Activated T-cell treated with anti-CD3 and anti-CD28 coated beads for 4 hours (primary cell): ENCODE measurements at places on chromosomes 11 and 22.

DNA sequence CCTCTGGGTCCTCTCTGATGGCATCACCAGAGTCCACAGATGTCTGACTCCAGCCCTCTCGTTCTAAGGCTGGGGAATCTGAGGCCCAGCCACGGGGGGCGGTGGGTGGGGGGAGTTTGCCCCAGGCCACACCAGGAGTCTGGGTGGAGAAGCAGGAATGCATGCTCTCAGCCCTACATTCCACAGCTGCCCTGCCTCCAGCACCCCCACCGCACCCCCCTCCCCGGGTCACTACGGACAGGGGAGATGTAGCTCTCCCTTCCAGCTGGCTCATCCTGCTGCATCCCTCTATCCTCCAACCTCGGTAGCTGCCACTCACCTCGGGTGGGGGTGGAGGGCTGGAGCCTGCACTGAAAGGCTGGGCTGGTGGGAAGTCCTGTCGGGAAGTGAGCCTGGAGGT, 2.3 kb upstream of the PVALB start:
- no peak for DNase-seq

- DNase-seq = no peak
Observed at GRCh38 chr11:103486604-103487003, 377.4 kb downstream of the DYNC2H1 start.

DNA sequence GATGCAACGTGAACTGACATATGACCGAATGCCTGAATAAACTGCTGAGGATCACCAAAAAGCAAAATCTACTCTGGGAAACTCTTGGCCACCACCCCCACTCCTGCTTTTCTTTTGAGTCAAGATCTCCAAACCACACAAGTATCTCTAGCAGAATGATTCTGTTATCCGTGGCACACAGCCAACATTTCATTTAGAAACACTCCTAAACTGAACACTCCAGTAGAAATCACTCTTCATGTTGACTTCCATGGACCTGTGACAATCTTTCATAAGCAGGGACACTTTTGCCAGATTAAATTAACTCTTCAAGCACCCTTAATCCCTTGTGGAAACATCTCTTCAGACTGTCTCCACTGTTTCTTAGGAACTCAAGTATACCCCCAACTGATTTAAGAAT, 44.4 kb downstream of the VSIG10L2 start:
- no peak for DNase-seq

DNA sequence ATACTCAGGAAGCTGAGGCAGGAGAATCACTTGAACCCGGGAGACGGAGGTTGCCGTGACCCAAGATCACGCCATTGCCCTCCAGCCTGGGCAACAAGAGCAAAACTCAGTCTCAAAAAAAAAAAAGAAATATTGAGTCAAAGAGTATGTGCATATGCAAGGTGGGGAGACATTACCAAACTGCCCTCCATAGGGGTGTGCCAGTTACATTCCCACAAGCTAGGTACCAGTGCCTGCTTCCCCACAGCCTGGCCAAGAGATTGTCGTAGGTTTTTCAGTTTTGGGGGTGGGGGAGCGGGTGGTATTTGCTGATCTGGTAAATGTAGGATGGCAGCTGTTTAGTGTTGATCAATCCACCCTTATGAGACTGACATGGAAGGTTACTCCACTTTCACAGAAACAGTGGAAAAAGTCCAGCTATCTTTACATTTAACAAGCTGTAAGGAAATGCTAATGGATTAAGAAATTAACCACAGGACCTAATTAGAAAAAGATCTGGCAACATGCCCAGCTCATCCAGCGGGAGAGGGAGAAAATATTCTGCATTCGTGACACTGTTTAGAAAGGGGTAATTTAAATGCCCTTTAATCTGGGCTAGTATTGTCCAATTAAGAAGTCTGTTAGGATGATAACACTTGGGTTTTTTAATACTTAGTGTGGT, 89.4 kb downstream of the PACS1 start:
- no peak for DNase-seq

GRCh38 chr22:33163815-33164214, 105.6 kb upstream of the SYN3 start:
- DNase-seq = no peak

DNA sequence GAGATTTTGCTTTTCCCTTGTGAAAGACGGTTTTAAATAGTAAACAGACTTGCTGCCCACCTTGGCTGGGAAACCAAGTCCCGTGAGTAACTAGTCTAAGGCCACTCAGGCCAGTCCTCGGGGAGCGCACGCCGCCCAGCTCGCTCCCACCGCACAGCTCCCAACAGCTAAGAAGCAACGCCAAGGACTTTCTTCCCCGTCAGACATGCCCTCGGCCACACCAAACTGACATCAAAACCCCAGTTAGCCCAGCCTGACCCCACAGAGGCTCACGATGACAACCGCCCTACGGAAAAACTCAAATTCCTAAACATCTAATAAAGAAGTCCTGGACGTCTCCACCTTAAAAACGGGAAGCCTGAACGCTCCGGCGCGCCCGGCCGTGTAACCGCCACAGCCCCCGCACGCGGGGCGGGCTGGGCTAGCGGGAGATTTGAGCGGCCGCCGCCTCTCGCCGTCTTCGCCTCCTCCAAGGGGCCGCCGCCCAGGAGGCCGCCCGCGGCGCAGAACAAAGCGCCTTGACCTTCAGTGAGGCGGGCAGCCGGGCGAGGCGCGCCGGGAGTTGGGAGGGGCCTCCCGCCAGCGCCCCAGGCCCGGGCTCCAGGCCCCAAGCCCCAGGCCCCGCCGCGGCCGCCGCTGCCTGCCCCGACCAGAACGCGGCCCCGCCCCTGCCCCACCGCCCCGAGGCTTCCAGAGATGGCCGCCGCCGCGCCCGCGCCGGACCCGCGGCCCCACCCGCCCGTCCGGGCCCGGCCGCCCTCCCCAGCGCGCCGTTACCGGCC, 486 bp downstream of the NAP1L4 start:
- DNase-seq = no peak

- no peak for DNase-seq
Observed at GRCh38 chr11:67314218-67314617, 10.9 kb downstream of the SSH3 start.

DNA sequence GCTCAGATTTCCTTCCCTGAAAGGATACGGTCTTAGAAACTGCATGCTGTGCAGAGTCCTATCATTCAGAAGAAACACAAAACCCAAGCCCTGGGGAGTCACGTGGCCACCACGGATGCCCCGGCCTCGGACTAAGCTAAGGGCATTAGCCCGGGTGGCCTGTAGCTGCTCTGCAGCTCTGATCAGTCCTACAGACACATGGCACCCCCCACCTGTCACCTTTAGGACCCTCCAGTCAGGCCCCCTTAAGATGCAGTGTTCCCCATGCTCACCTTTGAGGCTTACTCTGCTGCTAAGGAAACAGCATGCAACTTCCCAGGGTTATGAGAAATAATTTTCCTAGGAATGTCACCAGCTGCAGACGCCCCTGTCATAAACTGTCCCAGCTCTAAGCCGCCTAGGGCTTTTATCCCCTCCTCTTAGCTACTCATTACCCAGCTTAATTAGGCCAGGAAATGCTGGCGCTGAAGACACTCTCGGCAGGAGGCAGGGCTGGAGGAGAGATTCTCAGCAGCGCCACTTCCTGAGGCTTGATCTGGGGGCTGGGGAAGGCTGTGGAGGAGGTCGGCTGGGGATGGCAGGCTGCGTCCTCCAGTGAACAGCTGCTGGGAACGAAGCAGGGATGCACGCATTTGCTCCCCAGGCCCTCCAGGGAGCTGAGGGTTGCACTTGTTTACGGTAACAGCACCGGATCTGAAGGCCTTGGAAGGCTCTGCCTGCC, 47.2 kb upstream of the ADA2 start:
- DNase-seq = no peak
